Progenitor cell of endocrine pancreas (in vitro differentiated cells): ENCODE measurements at places on chromosomes 4 and X.

GRCh38 chr4:9146967-9147366 lies 23.2 kb upstream of the FAM90A26 start:
- DNase-seq = no peak

DNA sequence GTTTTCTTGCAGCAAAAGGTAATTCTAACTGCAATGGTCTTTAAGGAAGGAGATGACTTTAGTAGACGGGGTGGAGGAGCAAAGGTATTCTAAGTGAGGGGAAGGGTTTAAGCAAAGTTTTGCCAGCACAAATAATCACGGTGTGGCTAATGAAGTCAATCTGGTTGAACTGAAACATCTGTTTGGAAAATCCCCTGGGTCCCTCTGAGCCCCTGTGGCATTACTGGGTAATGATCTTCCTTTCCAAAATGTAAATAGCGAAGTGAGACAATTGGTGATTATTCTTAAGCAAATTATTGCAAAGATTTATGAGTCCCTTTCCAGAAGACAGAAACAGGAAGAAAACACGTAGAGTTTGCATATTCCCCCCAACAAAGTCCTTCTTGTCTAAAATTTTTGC lies 47.2 kb downstream of the FGFBP1 start:
- no peak for DNase-seq

- DNase-seq = no peak
Measured at GRCh38 chr4:90766837-90767236, 639.6 kb downstream of the CCSER1 start.

- no peak for DNase-seq
Measured at GRCh38 chr4:69518538-69519198, 23.0 kb upstream of the UGT2B4 start.

DNA sequence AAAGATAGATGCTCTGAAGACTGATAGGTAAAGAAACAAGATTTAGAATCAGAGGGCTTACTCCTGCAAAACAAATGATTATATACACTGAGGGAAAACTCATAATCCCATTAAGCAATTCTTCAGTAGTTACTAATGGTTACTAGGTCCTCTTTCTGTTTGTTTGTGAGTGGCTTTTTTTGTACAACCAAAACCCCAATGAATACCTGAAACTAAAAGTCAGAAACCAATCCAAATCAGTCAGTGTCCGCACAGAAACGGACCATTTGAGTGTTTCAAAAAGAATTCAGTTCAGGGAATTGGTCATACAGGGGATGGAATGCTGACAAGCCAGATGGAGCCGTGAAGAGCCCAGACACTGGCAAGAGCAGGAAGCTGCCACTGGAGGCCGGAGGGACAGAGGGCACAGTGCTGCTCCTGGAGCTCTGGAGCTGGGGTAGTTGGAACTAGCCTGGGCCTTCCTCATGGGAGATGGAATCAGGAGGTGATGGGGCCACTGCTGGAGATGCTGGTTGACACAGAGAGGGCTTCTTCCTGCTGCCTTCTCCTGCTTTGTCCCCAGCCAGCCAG lies 31.9 kb downstream of the SETD7 start:
- DNase-seq = no peak

DNA sequence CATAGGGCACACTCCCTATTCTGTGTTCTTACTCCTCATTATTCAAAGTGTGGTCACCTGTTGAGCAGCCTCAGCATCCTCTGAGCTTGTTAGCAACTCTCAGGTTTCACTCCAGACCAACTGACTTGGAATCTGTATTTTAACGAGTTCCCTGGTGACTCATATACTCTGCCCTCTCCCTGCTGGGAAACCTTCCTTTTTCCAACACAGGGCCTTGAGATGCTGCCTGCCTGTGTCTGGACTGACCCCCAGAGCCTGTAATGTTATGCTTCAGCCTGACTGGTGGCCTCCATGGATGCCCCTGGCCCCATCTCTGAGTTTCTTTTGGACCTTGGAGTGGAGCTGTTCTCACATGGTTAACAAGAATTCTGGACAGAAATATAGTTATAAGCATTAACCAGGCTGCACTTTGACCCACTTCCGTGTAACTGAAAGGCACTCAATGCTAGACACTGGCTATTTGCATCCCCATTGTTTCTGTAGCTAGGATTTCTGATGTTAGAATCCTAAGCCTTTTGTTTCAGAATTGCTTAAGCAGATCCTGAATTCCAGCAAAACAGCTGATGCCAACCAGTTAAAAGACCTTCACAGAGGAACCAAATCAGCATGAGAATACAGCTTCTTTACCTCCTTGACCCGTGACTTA lies 262.6 kb downstream of the STIM2 start:
- DNase-seq = no peak

- DNase-seq = no peak
Measured at GRCh38 chr4:76595435-76595834, 160.4 kb downstream of the SHROOM3 start.

- DNase-seq = no peak
Measured at GRCh38 chr4:22356987-22357596, 158.8 kb downstream of the ADGRA3 start.
